Stimulated activated CD8-positive, alpha-beta memory T cell treated with anti-CD3 and anti-CD28 coated beads, Interleukin-4, amount 100 ng/mL, for 1 hour (primary cell): ENCODE measurements at places on chromosomes 16 and 17.

GRCh38 chr16:88558457-88559442 is 11.5 kb upstream of the ZC3H18 start:
- DNase-seq: no peak

DNA sequence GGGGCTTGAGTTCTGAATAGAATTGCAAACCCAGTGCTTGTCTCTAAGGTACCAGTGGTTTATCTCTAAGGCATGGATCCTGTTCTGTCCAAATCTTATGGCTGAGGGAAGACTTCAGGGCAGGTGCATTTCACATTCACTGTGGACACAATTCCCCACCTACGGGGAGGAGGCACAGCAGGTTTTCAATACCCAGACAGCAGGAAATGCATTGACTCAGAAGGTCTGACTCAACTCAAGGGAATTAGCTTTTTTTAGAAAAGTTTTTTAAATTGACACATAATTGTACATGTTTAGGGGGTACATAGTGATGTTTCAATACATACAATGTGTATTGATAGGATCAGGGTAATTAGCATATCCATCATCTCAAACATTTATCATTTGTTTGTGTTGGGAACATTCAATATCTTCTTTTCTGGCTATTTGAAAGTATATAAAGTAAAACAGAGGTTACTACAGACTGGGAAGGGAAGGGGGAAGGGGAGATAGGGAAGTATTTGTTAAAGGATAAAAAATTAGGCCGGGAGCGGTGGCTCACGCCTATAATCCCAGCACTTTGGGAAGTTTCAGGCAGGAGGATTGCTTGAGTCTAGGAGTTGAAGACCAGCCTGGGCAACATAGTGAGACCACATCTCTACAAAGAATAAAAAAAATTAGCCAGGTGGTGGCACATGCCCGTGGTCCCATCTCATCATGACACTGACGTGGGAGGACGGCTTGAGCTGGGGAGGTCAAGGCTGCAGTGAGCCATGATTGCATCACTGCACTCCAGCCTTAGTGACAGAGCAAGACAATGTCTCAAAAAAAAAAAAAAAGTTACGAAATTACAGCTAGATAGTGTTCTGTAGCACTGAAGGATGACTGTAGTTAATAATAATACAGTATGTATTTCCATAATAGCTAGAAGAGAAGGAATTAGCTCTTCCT is 54.9 kb downstream of the RGS9 start:
- DNase-seq: no peak

GRCh38 chr16:30535777-30536190 is 1.1 kb upstream of the ZNF747 start:
- DNase-seq: no peak

GRCh38 chr16:17225541-17225940 is 245.2 kb downstream of the XYLT1 start:
- DNase-seq: no peak

DNA sequence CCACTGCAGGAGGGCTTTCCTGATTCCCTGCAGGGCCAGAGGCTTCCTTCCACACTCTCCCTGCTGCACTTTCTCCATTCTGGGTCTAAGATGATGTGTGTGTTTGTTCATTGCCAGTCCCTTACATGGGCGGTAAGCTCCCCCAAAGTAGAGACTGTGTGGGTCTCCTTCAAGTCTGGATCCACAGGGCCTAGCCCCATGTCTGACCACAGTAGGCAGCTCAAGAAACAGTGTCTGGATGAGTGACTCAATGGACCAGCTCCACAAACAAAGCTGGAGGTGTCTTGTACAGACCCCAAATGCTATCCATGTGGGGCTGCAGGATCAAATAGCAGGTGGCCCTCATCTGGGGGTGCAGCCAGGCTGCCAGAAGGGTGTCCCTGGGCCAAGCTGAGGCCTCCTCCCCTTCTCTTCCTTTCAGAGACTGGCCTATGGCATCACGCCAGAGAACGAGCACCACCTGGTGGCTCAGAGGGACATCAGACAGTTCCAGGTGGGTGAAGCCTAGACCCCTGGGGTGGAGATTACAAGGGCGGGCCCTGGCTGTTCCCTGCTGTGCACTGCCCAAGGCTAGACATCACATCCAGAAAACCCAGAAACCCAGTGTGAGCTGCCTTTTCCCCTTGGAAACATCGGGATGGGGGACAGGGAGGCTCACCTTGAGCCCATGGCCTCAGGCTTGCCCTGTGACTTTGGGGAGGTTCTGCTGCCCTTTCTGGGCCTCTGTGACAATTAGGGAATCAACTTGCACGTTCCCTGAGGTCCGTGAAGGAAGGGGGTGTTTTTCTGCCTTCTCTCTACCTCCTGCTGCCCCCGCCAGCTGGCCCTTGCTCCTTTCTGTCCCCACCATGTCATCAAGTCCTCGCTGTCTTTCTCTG is 45.9 kb downstream of the SLC6A2 start:
- DNase-seq: no peak

GRCh38 chr16:57751539-57752202 is 16.1 kb downstream of the KATNB1 start:
- DNase-seq: no peak

- DNase-seq: no peak
Observed at GRCh38 chr17:74089869-74090464, 113.5 kb upstream of the RPL38 start.

GRCh38 chr17:58337210-58337599 is 8.6 kb upstream of the TSPOAP1 start:
- no peak for DNase-seq

GRCh38 chr17:31198026-31198425 is 99.0 kb downstream of the OMG start:
- DNase-seq: no peak

DNA sequence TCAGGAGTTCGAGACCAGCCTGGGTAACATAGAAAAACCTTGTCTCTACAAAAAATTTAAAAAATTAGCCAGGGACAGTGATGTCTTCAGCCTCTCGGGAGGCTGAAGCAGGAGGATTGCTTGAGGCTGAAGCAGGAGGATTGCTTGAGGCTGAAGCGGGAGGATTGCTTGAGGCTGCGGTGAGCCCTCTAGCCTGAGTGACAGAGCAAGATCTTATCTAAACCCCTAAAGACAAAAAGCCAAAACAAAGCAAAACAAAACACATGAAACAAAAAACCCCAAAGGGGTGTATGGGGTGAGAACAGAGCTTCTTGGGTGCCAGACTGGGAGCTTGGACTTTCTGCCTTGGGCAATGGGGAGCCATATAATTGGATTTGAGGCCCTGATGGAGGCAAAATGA is 2.6 kb downstream of the SPNS3 start:
- no peak for DNase-seq

DNA sequence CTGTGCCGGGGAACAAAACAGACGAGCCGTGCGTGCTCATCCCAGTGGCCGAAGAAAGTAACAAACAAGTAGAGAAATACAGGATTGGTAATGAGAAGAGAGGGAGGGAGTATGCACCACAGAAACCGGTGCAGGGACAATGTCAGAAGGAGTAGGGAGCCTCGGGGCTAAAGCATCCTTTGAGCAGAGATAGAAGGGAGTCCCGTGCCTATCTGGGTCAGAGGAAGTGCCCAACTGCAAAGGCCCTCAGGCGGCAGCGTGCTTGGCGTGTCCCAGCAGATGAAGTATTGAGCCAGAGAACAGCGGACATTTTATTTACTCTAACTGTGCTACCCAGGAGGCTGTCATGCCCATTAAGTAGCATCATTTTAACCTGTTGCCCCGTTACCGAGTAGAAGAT is 114.9 kb upstream of the CACNG5 start:
- DNase-seq: no peak

DNA sequence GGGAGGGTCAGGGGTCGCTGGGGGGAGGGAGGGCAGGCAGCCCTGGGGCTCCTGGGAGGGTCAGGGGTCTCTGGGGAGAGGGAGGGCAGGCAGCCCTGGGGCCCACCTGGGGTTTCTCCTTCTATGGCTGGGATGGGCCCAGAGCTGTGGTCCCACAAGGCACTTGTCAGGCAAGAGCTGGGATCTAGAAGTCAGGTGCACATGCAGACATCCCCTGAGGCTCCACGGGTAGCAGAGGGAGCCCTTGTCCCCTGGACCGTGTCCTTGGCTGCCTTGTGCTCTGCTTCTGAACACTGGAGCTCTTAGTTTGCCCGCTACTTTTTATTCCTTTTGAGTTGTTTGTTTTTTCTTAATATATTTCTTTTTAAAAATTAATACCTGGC is 1.8 kb downstream of the TUBB3 start:
- DNase-seq: no peak

DNA sequence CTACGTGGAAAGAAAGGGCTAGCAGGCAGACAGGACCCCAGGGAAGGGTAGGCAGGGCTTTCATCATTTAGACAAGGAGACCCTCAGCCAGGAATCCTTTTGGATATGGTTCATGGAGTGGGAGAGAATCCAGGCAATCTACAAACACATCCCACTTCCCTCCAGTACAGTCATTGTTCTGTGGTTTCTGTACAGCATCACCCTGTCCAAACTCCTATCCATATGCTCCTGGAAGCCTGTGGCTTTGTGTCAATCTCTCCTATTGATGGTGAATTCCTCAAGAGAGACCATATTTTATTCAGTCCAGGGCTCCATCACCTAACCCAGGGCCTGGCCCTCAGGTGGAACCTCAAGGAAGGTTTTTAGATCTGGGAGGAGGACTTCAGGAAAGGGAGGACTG is 99.2 kb downstream of the SPACA3 start:
- no peak for DNase-seq

GRCh38 chr17:17015230-17015629 is 27.0 kb upstream of the MPRIP start:
- DNase-seq: no peak

DNA sequence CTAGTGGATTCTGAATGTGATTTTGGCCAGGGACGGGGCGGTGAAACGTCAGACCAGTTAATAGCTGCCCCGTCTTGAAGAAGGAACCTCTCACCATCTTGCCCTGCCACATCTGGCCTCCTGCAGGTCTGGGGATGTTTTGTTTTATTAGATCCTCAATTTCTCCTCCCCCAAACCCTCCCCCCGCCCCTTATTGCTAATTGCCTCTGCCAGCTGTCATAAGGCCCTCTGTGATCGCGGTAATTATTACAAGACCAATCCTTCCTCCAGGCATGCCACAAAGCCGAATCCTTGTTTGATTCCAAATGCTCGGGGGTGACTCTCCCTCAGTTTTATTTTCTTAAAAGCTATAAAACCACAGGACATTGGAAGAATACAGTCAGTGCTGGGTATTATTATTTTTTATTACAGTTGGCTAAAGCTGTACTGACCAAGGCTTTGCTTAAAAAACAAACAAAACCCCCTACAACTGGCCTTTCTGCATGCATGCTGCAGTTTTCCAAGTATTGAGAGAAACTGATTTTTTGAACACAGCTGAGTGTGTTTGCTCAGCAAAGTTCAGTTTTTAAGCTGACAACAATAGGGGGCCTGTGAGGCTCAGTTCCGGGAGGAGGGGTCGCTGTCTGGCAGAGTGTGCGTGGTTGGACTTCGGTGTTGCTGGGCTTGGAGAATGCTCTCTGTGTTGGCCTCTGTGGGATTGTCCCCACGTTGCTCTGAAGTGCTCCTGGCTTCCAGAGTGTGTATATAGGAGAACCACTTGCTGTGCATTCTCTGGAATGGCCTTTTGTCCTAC is 1.7 kb downstream of the KSR1 start:
- DNase-seq: no peak

DNA sequence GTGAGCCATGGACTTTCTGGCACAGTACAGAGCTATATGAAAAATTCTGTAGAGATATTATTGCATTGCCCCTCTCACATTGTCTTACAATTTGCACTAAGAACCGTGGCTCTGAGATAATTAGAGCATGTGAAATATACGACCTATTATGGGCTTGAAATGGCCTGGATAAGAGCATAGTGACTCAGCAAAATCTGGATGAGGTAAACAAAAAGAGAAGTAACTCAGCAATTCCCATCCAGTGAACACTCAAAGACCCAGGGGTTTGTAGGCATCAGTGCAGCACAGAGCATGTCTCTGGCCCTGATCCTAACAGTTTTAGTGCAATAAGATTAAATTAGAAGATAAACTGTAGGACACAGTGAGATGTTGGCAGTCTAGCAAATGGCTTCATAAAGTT is 317.2 kb upstream of the MYOCD start:
- no peak for DNase-seq

GRCh38 chr17:80449194-80449929 is 27.0 kb downstream of the NPTX1 start:
- DNase-seq: no peak

DNA sequence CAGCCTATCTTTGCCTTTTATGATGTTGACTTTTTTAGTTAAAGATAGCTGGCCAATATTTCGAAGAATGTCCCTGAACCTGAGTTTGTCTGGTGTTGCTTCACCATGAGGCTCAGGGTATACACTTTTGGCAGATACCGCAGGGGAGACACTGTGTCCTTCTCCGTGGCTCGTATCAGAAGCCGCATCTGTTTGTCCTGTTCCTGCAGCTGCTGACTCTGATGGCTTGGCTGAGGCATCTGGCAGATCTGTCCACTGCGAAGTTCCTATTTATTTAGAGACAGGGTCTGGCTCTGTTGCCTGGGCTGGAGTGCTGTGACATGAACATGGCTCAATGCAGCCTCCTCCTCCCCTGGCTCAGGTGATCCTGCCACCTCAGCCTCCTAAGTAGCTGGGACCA is 93.5 kb downstream of the CRISPLD2 start:
- DNase-seq: no peak

DNA sequence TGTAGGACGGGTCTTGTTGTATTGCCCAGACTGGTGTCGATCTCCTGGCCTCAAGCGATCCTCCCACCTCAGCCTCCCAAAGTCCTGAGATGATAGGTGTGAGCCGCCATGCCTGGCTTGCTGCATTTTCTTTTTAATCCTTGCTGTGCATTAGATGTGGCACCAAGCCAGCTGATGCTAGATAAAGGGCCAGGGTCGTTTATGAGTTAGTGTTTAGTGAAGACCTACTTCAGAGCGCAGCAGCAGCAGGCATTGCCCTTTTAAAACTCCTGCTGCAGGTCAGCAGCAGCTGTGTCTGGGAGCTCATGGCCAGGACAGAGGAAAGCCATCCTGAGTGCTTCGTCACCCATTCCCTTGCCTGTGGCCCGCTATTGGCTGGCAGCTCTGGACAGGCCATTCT is 237.3 kb downstream of the CCDC182 start:
- DNase-seq: no peak

DNA sequence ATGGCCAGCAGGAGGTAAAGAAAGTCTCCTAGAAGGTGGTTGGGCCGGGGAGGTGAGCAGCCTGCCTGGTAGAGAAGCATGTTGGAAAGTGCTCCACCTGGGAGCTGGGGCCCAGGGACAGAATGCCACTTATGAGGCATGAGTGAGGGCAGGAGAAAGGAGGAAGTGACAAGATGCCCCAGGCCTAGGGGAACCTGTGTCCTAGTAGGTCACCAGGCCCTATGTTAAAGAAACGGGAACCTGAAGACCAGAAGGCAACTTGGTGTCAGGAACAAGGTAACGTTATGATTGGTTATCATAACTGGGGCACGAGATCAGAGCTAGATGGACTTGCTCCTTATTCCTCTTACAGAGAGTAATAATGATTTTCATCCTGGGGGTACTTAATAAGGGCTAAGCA is 34.3 kb downstream of the PITPNC1 start:
- no peak for DNase-seq

DNA sequence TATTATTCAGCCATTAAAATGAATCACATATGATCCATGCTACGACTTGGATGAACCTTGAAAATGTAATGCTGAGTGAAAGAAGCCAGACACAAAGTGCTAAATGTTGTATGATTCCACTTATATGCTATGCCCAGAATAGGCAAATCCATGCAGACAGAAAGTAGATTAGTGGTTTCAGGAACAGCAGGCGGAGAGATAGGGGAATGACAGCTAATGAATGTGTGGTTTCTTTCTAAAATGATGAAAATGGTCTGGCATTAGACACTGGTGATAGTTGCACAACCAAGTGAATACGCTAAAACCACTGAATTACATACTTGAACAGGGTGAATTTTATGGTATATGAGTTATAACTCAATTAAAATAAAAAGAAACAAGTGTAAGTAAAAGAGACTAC is 121.8 kb upstream of the NOG start:
- DNase-seq: no peak
